Left ventricle myocardium superior (tissue), 1 donor: ENCODE measurements at places on chromosomes 6 and 20. TPM values are rescaled to one million over a fixed set of nuclear protein-coding genes. Genes with fewer than 3 reads are reported as not detected.

Gene COL20A1
- total RNA-seq: not detected

Gene NHSL1
- 53.0 TPM for total RNA-seq

Gene SPTLC3
- 5.4 TPM for total RNA-seq

Gene KCNK16
- total RNA-seq: not detected

Gene LSM14B
- total RNA-seq: 58.4 TPM

Gene C20orf202
- 0.25 TPM for total RNA-seq

Gene GRIK2
- 2.3 TPM for total RNA-seq

Gene TMEM151B
- total RNA-seq: not detected

Gene AIG1
- 91.5 TPM for total RNA-seq

Gene SLC25A27
- total RNA-seq: 15.3 TPM

Gene CTCFL
- not detected for total RNA-seq

Gene OGFR
- 21.0 TPM for total RNA-seq

Gene BEND6
- total RNA-seq: 0.35 TPM

Gene KIF6
- 0.12 TPM for total RNA-seq

Gene RAMACL
- total RNA-seq: 0.67 TPM

Gene TSPO2
- total RNA-seq: not detected

Gene SCUBE3
- total RNA-seq: 3.5 TPM

Gene IL17A
- total RNA-seq: not detected

Gene ITCH
- total RNA-seq: 39.5 TPM

Gene PRDM13
- not detected for total RNA-seq

Gene TGM3
- total RNA-seq: not detected

Gene BMP7
- total RNA-seq: 32.2 TPM

Gene FLOT1
- 238 TPM for total RNA-seq

Gene WFDC5
- total RNA-seq: not detected

Gene BPIFA1
- total RNA-seq: not detected

Gene CST2
- total RNA-seq: not detected

Gene NKAIN4
- not detected for total RNA-seq

Gene MOG
- 5.4 TPM for total RNA-seq

Gene LY6G5C
- total RNA-seq: 1.8 TPM

Gene RTN4IP1
- 19.2 TPM for total RNA-seq
